Activated T-cell treated with anti-CD3 and anti-CD28 coated beads, Interleukin-2, amount 50 U/mL, for 4 hours (primary cell): ENCODE measurements at places on chromosomes 6 and 20.

DNA sequence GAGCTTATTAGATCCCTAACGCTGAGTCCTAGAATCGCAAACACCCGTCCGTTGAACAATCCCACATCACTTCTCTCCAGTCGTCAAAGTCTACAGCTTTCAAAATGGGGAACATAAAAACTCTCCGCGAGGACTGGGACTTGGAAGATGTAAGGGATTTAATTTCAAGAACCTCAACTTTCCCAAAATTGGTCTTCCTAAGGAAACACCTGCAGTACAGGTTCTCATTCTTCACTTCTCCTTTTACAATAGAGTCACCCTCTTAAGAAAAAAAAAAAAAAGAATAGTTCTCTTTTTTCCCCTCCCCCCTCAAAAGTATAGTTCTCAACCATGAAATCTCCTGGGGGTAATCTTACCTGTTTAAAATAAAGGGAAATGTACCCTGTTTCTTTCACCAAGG is 6.6 kb upstream of the ZBTB22 start:
- no peak for DNase-seq

DNA sequence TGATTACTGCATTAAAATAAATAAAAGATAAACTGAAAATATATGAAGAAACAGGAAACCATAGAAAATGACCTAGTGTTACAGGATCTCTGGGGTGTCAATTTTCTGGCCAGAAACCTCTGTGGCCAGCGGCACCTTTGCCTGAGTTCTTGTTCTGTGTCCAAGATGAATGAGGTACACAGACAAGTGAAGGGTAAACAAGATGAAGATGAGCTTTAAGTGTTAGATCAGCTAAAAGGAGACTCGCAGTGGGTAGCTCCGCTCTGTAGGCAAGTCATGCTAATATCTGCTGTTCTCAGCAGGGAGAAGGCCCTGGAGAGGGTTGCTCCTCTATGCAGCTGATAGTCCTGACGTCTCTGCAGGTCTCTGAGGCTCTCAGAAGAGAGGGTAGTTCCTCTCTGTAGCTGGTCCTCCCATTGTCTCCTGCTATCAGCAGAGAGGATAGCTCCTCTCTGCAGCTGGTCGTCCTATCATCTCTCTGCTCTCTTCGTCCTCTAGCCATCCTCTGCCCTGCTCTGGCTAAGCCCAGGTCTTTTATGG is 35.9 kb upstream of the TBC1D22B start:
- no peak for DNase-seq

DNA sequence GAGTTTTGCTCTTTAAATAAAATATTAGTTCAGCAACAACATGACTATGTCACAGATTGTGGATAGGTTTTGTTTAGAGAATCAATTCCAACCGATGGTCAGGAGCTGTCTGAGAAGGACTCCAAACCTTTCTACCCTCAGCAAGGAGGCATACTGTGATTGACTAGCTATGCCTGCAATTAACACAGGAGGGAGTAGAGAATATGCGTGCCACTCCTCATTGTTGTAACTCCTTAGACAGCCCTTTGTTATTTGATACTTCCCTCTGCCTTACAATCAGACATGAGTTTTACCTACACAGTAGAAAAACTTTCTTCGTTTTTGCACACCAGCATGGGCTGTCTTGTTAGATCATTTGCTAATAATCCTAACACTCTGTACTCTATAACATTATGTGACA is 796.5 kb downstream of the PRIM2 start:
- DNase-seq, result no peak

- no peak for DNase-seq
Measured at GRCh38 chr20:8151372-8151771, 19.3 kb downstream of the PLCB1 start.

DNA sequence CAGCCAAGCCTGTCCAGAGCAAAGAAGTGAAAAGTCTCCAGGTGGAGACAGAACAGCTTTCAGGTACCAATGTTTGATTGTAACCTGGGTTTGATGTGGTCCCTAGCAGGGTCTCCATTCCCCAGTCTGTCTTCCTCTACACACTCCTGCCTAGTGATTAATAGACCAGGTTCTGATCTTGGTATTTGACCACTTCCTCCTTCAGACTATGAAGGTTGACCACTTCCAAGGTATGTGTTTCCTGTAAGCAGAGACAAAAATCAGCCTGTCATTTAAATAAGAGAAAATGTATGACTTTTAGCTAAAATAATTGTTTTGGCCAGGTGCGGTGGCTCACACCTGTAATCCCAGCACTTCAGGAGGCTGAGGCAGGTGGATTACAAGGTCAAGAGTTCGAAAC is 41.8 kb upstream of the TOP1 start:
- no peak for DNase-seq

DNA sequence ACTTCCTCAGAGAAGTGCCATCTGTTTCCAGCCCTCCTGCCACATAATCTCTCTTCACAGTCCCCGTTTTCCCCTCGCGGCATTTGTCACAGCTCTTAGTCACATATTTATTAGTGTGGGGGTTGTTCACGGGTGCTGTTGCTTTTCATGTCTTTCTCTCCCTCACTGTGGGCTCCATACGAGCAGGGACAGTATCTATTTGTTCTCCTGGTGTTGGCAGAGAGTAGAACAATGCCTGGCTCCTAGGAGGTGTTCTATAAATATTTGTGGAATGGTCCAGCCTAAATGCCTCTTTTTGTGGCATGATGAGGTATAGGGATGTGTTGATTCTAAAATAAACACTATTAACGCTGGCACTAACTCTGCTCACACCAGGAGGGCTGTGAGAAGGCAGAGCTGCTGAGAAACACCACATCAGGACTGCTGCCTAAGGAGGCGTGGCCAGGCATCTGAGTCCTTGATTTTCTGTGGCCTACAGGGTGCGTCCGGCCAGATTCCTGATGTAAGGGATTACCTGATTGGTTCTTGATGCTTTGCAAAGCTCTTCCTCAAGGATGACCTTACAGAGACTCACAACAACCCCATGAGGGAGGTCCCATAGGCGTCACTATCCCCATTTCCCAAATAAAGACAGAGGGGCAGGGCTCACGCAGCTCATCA is 219.8 kb upstream of the ARID1B start:
- DNase-seq, result no peak

DNA sequence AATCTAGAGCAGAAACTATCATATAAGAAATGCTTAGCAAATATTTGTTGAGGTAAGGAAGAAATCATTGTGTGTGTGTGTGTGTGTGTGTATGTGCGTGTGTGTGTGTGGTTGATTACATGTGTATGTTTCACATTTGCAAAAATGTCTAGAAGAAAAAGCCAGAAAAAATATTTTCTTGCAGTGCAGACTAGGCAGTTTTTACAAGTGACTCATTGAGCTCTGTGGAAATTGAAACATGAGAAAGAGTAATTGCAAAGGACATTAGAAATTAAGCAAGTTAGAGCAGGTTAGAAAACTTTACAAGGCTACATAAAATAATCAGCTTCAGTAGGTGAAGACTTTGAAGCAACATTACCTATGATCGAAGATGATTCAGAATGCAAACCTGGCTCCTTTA is 669.0 kb upstream of the EYS start:
- DNase-seq, result no peak

- DNase-seq, result no peak
Measured at GRCh38 chr6:79775222-79775621, 144.1 kb downstream of the SH3BGRL2 start.

- no peak for DNase-seq
Measured at GRCh38 chr6:25477006-25477590, 174.9 kb upstream of the SCGN start.

GRCh38 chr6:1589208-1589607 is 20.5 kb upstream of the FOXC1 start:
- DNase-seq, result no peak

GRCh38 chr6:109958626-109959025 is 19.5 kb upstream of the GPR6 start:
- no peak for DNase-seq

DNA sequence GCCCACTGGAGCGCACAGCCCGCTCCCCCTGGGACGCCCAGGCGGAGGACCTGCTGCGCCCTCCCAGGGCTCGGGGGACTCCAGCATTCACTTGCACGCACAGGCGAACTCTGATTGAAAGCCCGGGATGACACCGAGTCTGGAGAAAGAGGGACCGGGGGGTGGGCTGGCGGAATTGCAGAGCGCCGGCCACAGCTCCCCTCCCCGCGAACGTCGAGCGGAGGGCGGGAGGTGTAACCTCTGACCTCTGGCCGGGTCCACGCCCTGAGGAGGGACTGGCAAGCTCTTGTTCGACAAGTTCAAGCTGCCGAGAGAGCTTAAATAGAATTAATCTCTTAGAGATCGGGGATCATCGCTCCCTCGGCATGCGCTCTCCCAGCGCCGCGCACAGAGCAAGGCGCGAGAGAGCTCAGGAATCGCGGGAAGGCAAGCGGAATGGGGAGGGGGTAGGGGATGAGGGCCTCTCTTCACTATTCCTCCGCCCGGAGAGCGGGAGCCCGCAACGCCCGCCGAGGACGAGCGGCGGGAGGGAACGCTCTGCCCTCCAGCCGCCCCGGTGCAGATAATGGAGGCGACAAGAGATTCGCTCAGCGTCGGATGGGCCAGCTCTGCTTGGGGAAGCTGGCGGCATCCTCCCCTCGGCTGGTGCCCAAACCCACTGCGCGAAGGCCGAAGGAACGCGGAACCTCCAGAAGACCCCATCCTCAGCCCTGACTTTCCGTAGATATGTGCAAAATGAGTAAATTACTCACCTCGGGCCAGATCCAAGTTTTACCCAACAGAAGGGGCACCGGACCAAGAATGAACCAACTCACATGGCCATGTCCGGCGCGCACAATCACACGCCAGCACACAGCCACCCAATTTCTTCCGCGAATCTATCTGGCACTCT is 761 bp upstream of the NR2E1 start:
- DNase-seq, result no peak

DNA sequence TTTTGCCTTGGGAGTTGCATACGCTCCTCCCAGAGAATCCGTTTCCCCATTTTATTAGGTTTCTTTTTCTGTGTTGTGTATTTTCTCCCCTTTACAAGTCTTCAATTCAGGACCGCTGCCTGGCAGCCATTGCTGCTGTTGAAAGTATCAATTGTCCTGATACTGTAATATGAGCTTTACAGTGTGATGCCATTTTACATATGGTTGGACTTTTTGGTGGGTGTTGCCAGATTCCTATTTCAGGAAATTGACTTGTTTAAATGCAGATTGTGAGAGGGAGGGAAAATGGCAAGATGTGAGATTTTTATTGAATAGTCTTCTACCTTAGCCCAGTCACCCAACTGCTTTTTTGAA is 1.2 kb downstream of the PANK2 start:
- no peak for DNase-seq
